ENCODE measurements at places on chromosomes 5 and 9.

- no peak for DNase-seq
These were observed 36.2 kb upstream of the POU5F2 start for GRCh38 chr5:93777620-93778019.

GRCh38 chr9:88852794-88853193, 138.5 kb upstream of the S1PR3 start:
- no peak for DNase-seq

DNA sequence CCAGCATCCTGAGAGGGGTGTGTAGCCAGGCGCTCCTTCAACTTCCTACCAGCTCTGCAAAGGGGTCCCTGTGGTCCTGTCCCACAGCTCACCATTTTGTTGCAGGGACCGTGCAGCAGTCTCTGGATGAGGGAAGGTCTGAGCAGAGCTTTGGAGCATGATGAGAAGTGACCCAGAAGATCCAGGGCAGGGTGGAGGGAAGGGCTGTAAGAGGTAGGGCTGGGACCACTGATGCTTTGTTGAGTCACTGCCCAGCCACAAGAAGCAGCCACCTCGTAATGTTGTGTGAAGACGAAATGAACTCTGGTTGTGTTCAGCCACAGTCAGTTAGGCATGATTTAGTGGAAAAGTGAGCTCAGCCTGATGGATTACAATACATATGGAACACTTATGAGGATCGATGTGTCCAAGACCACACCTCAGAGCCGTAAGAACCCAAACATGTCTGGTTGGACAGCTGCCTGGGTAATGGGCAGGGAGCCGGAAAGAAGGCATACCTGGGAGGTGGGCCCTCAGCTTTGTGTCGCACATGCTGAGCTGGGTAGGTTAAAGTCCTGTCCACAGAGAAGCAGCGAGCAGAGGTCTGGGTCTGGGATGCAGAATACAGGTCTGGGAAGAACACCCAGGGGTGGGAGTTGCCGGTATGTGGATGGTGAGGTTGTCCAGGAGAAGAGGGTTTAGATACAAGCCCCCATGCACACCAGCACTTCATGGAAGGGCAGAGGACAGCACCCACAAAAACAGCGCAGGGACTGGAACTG, 250.1 kb downstream of the GADD45G start:
- DNase-seq = no peak

DNA sequence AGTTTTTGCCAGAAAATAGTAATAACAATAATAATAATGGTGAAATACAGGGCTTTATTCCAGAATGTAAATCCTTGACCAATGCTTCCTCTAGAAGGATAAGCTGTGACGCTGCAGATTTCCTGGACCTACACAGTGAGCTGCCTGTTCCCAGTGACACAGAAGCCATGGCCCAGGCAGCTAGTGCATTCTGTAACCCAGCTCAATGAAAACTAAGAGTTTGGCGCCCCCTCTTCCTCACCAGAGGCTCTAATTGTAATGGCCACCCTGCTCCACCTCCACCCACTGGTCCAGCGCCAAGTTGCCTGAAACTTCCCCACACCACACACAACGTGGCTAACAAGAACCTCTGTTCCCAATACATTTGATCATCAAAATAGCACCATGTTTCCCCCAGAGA, 248.1 kb downstream of the CETN3 start:
- no peak for DNase-seq

DNA sequence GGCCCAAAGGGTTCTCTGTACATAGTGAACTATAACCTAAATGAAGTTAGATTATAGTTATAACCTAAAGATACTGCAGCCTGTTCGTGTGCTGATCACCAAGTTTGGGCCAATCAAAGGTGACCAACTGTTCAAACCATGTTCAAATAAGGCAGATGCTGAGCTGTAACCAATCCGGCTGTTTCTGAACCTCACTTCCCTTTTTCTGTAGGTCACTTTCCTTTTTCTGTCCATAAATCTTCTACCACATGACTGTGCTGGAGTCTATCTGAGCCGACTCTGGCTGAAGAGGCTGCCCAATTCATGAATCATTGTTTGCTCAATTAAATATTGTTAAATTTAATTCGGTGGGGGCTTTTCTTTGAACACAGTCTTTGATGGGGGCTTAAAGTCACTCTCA, 1920.2 kb downstream of the MAT2B start:
- no peak for DNase-seq

GRCh38 chr5:33153831-33154230, 286.9 kb upstream of the TARS1 start:
- DNase-seq = no peak

DNA sequence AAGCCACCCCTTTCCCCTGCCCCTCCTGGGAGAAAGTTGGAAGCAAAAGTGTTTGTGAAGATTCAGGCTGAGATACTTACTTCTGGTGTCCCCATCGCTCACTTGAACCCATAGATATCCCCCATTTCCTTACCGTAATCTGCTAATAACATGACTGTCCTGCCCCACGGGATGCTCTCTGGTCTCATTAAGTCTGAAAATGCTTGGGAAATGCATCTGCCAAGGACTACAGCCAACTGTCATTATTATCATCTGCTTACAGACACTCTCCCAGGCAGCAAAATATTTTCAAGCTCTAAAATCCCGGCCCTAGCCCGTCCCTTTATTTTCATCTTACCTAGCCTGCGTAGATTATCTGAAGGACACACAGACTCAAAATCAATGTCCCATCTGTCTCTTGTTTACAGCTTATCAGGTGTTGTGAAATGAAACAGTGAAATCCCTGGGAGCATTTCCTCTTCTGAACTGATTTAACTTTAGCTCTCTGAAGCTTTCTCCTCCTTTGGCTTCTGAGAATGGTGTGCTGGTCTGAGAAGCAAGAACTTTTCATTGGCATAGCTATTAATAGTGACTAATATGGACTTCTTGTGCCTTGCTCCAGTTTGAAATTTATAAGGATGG, 126.9 kb upstream of the OSMR start:
- DNase-seq = no peak

GRCh38 chr5:80302636-80303035, 17.2 kb upstream of the SPZ1 start:
- DNase-seq = no peak

GRCh38 chr5:169656125-169656901, 19.2 kb downstream of the DOCK2 start:
- DNase-seq = no peak

GRCh38 chr5:137034764-137035479, 464.2 kb downstream of the SPOCK1 start:
- no peak for DNase-seq

DNA sequence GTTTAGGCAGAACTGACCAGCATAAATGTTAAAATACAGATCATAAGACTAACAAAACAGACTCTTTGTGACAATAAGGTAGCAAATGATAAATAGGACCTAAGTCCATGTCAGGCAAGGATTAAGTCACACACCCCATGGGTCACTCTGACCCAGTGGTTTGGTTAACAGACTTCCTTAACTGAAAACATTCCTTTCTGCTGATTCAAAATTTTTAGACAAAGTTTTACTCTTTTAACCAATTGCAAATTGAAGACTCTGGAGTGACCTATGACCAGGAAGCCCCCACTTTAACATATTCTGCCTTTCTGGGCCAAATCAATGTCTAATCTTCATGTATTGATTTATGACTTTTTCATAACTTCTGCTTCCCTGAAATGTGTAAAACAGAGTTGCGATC, 4.9 kb upstream of the NXNL2 start:
- DNase-seq = no peak

DNA sequence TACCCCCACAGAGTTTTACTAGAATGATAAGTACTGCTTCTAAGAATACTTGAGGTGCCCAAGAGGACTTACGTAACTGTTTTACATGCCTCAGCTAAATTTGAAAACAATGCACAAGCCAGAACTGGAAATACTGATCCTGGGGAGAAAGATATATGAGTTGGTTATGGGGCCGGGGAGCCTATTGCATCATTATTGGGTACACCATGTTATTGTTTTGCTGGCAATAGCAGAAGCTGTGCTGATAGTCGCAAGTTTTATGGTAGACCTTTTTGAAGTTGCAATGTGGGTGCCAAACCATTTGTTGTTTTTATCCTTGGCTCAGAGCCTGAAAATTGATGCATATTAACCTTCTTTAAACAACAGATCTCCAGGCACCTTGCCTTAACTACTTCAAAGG, 108.4 kb upstream of the DHFR start:
- no peak for DNase-seq

DNA sequence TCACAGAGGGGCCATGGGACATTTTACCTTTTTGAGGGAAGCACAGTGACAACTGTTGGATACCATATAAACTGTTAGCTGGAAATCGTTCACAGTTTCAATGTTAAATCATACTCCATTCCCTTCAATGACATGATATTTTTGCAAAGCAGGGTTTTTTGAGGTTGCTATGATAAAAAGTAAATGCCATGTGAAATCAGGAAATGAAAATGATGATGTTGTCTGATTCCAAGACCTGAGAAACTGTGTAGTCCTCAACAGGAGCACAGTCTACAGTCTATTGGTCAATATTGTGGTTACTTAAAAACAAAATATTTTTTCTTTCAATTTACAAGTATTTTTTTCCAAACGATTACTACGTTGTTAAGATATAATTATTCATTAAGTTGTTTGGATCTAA, 24.0 kb upstream of the ADAM19 start:
- no peak for DNase-seq

- DNase-seq = no peak
These were observed 76.4 kb upstream of the GPR151 start for GRCh38 chr5:146592352-146592751.

GRCh38 chr5:6496207-6496584, 47.5 kb downstream of the UBE2QL1 start:
- DNase-seq = no peak

- DNase-seq = no peak
These were observed 4.5 kb downstream of the SLC12A7 start for GRCh38 chr5:1107167-1108022.

GRCh38 chr5:84411832-84412605, 27.3 kb upstream of the EDIL3 start:
- DNase-seq = no peak

DNA sequence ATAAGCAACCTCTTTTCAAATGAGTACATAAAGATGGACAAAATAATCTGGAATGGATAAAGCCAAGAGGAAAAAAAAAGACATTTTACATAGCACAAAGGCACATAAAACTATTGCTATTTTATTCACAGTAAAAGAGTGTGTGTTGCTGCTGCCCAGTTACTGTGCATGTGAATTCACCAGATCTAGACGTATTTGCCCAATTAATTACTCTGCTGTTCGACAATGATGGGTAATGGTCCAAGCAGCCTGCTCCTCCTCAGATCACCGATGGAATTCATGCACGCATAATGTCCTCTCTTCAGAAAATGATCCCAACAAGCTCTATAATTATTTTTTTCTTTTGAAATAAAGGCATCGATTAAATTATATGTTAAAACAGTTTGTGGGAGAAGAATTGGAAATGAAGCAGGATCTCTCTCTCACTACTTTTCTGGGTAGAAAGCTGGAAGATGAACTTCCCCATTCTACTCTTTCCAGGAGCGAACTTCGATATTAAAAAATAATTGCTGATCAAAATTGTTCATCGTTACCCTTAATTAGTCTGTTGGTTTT, 357.4 kb upstream of the CCNH start:
- DNase-seq = no peak

DNA sequence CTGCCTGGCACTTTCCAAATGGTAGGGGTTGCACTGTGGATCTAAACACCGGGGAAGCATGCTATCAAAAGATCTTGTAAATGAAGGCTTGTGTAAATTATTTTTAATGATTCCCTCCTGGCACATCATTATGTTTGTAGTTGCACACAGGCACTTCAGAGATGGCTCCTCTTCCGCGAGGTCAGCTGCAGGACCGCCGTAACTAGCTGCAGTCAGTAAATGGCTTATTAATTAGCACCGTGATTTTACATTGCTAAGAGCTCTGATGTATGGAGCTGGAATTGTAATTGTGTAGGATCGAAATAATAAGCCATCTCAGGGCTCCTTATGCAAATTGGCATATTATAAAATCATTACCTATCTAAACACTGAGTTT, 397.6 kb upstream of the IRX1 start:
- DNase-seq = no peak

GRCh38 chr9:136079211-136079915, 15.7 kb downstream of the NACC2 start:
- DNase-seq = no peak

DNA sequence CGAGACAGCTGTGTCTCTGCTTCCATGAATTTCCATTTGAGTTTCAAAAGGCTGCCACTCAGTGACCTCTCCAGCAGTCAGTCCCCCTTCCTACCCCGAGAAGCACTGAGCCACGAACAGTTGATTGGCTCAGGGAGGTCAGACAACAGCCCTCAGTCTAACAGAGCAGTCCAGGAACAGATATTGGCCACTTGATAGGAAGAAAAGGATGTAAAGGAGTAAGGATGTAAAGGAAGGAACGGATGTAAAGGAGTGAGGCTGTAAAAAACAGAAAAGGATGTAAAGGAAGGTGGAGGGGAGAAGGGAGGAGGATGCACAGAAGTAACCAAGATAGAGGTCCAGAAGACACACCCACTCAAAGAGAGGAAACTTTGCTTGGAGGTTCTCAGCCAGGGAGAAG, 3.2 kb upstream of the NR4A3 start:
- DNase-seq = no peak

GRCh38 chr5:78387468-78388153, 27.2 kb downstream of the SCAMP1 start:
- no peak for DNase-seq

GRCh38 chr5:137710086-137710485, 25.8 kb downstream of the KLHL3 start:
- no peak for DNase-seq

DNA sequence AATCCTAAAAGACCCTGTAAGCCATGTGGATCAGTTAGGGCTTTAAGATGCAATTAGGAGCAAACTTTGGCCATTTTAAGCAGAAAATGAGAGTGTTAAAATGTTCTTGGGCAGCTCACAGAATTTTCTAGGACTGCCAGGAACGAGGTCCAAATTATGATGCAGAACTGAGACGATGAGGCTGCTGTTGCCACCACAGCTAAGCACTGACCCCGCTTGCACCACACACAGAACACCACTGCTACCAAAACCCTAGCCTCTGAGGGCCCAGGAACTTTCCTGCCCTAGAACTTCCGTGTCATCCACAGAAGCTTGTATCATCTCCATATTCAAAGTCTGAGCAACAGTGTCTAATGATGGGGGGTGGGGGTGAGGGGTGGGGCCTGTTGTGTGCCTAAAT, 41.0 kb upstream of the PCSK1 start:
- no peak for DNase-seq
